ENCODE measurements at places on chromosomes 11 and 22.

DNA sequence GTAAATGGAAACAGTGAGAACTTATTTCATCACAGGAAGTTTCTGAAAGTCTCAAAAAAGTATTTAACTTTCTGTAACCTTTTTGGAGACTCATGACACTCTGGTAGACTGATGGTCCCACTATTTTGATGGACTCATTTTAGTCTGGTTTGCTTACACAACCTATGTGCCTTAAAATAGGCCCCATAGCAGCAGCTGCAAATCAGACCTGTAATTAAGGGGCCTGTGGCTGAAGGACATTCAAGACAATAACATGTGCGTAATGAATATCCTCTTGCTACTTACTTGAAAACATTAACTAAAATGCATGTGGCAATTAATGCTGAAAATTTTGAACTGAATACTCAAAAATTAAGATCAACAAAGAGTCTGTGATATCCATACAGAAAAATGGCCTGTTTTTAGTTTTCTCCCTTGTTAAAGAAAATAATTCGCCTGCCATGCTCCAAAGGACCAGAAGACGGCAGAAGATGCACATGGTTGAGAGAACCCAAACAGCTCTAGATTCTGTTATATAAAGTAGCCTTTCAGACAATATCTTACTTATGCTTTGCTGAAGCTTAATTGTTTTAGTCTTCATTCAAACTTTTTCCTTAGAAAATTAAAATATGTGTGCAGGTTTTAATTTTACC, 568.5 kb downstream of the KCNA4 start:
- H3K27ac ChIP-seq = no peak overlapping the region
- no peaks in the 10 kb centered on the region for H3K4me1 ChIP-seq
- no peaks in the 10 kb centered on the region for H3K36me3 ChIP-seq
- no peak overlapping the region for H3K4me3 ChIP-seq
- no peaks in the 10 kb centered on the region for H3K27me3 ChIP-seq

DNA sequence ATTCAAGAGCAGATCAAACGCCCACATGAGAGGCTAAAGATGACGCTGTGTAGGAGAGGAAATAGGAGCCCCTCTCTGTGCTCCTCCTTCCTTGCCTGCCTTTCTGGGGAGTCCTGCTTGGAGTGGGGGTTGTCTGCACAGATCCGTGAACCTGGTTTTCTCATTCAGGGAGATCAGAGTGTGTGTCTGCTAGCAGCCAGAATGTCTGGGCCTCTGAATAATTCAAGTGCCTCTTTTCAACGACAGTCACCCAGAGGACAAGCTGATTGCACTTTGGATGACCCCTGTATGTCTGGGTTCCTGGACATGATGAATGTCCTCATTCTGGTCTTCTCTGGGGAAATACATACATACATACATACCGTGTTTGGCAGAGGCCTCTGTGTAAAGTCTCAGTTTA, 592.5 kb upstream of the B3GAT1 start:
- H3K4me3 ChIP-seq = no peak overlapping the region
- no peaks in the 10 kb centered on the region for H3K36me3 ChIP-seq
- no peak overlapping the region for H3K27ac ChIP-seq
- DNase-seq = no peak

DNA sequence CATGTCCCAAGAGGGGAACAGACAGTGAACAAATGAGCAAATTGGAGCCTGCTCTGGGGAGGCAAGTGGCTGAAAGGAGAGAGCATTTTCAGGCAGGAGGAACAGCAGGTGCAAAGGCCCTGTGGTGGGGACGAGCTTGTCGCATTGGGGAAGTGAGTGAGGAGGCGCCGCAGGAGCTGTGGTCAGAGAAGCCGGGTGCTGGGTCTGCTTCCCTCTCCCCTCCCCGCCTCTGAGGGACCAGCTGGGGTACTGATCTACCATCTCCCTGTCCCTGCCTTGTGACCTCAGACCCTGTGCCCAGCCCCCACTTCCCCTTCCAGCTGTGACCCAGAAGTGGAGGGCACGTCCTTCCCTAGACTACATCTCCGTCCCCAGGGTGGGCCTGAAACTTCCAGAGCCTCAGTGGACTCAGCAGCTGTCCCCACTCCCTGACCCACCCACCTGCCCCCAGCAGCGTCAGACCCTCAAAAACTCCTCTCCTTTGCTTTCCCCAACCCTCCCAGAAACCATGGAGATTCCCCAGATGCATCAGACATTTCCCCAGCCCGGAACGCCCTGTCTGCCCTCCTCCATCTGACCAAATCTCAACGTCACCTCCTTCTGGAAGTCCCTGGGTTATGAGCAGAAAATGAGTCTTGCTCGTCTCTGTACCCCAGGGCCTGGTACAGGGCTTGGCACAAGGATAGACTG, 19.7 kb upstream of the PDGFB start:
- H3K36me3 ChIP-seq = no peaks in the 10 kb centered on the region
- H3K27me3 ChIP-seq = no peaks in the 10 kb centered on the region
- no peak for DNase-seq
- no peak overlapping the region for H3K4me3 ChIP-seq
- no peak overlapping the region for H3K27ac ChIP-seq
- no peaks in the 10 kb centered on the region for H3K4me1 ChIP-seq

GRCh38 chr11:12979928-12980689, 29.0 kb upstream of the RASSF10 start:
- H3K4me3 ChIP-seq = no peak overlapping the region
- H3K4me1 ChIP-seq = no peaks in the 10 kb centered on the region

GRCh38 chr22:35312198-35313059, 12.7 kb downstream of the TOM1 start:
- peak overlapping the region; percentile 16 for H3K27ac ChIP-seq
- H3K27me3 ChIP-seq = no peaks in the 10 kb centered on the region
- H3K4me1 ChIP-seq = peaks cover 7% of the 10 kb centered on the region
- H3K4me3 ChIP-seq = no peak overlapping the region

- no peak overlapping the region for H3K27ac ChIP-seq
- H3K4me3 ChIP-seq = no peak overlapping the region
- H3K36me3 ChIP-seq = no peaks in the 10 kb centered on the region
- H3K27me3 ChIP-seq = no peaks in the 10 kb centered on the region
Observed at GRCh38 chr11:63586451-63587166, 23.4 kb upstream of the PLAAT2 start.

GRCh38 chr11:125679837-125680236, 810 bp downstream of the ACRV1 start:
- H3K27ac ChIP-seq = no peak overlapping the region
- H3K4me3 ChIP-seq = no peak overlapping the region
- H3K27me3 ChIP-seq = no peaks in the 10 kb centered on the region
- no peak for DNase-seq

DNA sequence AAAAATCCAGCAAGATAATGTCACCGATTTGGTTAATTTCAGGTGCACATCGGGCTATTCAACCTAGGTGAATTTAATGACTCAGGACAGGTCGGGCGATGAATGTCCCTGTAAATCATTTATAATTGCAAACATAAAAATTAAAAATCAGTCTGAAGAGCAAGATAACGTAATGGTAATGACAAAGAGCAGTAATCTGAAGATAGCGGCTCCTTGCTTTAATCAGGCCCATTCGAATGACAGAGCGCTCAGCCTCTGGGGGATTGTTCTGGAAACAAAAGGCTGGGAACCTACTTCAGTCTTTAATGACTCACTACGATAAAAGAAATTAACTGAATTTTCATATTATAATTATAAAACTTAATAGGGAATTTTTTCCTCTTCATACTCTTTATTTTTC, 61.3 kb downstream of the RCN1 start:
- no peaks in the 10 kb centered on the region for H3K4me1 ChIP-seq
- no peak for DNase-seq
- H3K4me3 ChIP-seq = no peak overlapping the region
- peaks cover 3% of the 10 kb centered on the region for H3K27me3 ChIP-seq

GRCh38 chr11:35277827-35278226, 138.9 kb downstream of the CD44 start:
- DNase-seq = no peak
- no peaks in the 10 kb centered on the region for H3K36me3 ChIP-seq
- H3K4me3 ChIP-seq = no peak overlapping the region
- no peaks in the 10 kb centered on the region for H3K27me3 ChIP-seq

GRCh38 chr11:34356576-34356912, 1.3 kb downstream of the ABTB2 start:
- H3K27me3 ChIP-seq = no peaks in the 10 kb centered on the region
- H3K4me3 ChIP-seq = peak overlapping the region; percentile 45
- no peak overlapping the region for H3K27ac ChIP-seq
- peaks cover 7% of the 10 kb centered on the region for H3K4me1 ChIP-seq
- DNase-seq = peak; percentile 33

DNA sequence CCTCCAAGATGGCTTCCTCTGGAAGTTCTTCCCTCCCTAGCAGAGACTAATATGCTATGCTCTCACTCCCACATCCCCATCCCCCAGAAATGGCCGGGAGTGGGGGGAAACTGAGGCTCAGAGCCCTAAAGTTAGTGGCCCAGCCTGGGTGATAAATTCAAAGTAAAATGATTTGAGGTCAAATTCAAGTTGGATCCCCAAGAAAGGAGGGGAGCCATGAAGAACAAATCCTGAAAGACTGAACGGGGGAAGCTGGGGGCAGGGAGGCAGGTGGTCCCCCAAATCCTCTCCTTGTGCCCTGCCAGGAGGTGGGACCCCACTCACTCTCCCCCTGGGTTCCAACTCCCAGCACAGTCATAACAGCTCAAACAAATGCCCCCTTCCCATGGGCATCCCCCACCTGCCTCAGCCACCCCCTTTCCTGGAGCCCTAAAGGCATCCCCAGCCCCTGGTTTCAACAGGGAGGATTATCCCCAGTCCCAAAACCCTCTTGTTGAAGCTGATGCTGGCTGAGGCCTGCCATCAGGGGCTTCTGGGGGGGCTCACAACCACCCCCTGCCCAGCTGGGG, 1.1 kb downstream of the CBX6 start:
- no peak for DNase-seq
- H3K4me3 ChIP-seq = peak overlapping the region; percentile 69
- H3K27ac ChIP-seq = peak overlapping the region; percentile 75
- H3K36me3 ChIP-seq = peaks cover 8% of the 10 kb centered on the region

DNA sequence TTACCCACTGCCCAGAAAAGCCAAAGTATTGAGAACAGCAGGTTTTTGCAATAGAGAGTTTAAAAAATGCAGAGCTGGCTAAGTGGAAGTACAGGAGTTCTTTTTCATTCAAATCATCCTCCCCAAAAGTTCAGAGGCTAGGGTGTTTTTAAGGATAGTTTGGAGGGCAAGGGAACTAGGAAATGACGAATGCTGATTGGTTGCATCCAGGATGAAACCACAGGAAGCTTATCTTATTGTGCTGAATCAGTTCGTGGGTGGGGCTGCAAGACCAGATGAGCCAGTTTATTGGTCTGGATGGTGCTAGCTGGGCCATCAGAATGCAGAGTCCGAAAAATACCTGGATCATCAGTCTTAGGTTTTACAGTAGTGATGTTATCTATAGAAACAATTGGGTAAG, 1427.1 kb downstream of the LRRC4C start:
- no peaks in the 10 kb centered on the region for H3K4me1 ChIP-seq
- no peaks in the 10 kb centered on the region for H3K27me3 ChIP-seq
- H3K36me3 ChIP-seq = no peaks in the 10 kb centered on the region
- no peak for DNase-seq
- H3K27ac ChIP-seq = no peak overlapping the region
- no peak overlapping the region for H3K4me3 ChIP-seq

- no peak for DNase-seq
- no peaks in the 10 kb centered on the region for H3K27me3 ChIP-seq
- H3K27ac ChIP-seq = no peak overlapping the region
- H3K4me3 ChIP-seq = no peak overlapping the region
- no peaks in the 10 kb centered on the region for H3K36me3 ChIP-seq
Observed at GRCh38 chr22:44971651-44972362, 38.0 kb downstream of the PHF21B start.

DNA sequence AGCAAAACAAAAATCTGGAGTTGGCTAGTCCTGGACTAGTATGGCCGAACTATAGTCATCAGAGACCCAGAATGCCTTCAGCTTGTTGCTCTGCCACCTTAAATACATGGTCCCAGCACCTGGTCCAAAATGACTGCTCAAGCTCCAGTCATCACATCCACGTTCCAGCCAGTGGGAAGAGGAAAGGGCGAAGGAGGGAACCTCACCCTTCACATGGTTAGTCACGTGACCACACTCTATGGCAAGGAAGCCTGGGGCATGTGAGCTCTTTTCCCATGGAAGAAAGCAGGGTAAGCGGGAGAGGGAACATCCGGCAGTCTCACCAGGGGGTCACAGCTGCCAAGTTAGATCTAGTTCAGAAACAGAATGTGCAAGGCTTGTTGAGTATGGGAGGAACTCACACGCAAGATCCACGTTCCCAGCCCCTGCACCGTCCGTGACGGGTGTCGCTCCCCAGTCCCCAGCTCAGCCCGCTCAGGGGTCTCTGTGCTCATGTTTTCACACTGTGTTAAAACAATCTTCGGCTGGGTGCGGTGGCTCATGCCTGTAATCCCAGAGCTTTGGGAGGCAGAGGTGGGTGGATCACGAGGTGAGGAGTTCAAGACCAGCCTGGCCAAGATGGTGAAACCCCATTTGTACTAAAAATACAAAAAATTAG, 1.9 kb upstream of the ANO9 start:
- no peaks in the 10 kb centered on the region for H3K27me3 ChIP-seq
- peak; percentile 59 for DNase-seq
- H3K4me3 ChIP-seq = no peak overlapping the region
- H3K4me1 ChIP-seq = no peaks in the 10 kb centered on the region

DNA sequence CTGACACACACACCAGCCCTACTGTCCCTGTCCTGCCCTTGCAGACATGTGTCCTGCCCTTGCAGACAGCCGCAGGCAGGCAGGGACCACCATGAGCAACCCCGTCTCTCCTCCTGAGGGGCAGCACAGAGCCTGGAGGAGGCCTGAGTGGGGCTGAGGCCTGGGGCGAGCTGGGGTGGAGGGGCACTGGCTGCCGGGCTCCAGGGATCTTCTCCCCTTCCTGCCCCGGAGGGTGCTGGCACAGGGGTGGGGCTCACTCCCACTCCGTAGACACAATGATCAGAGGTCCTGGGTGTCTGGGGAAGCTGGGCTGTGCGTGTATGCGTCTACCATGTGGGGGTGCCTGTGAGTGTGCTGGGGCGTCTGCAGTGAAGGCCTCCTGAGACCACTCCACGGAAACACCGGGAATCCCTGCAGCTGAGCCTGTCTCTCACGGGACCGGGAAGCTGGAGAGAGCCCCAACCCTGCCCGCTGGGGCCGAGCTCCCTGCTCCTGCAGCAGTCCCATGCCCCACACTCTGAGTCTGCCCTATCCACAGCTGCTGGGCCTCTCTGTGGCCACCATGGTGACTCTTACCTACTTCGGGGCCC, 588 bp downstream of the TSPAN32 start:
- no peaks in the 10 kb centered on the region for H3K4me1 ChIP-seq
- H3K27me3 ChIP-seq = no peaks in the 10 kb centered on the region
- H3K4me3 ChIP-seq = peak overlapping the region; percentile 6
- H3K36me3 ChIP-seq = no peaks in the 10 kb centered on the region

DNA sequence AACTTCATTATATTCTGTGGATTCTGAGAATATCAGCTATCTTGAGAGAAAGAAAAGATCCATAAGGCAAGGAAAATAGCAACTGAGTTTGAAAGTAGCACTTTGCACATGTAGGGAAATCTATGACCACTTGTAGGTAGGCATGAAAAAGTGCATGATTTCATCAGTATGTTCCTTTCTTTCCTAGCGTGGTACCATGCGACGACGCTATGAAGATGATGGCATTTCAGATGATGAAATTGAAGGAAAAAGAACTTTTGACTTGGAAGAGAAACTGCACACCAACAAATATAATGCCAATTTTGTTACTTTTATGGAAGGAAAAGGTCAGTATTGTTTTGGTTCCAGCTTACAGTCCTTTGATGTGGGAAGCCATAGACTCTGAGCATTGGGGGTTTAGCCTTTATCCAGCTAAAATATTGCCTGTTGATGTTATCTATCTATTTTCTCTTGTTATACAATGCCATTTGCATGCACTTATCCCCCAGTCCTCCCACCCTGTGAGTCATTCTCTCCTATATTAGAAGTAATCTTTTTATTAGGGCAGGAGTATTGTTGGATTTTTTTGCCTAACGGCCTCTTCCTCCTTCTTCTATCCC, 60.9 kb downstream of the KDM2A start:
- no peaks in the 10 kb centered on the region for H3K4me1 ChIP-seq
- no peak overlapping the region for H3K4me3 ChIP-seq
- no peaks in the 10 kb centered on the region for H3K36me3 ChIP-seq
- no peak for DNase-seq
- H3K27ac ChIP-seq = no peak overlapping the region
- H3K27me3 ChIP-seq = no peaks in the 10 kb centered on the region
